PC-9 (cell line): ENCODE measurements at places on chromosomes 16 and 17. TPM values are rescaled to one million over a fixed set of nuclear protein-coding genes. Genes with fewer than 3 reads are reported as not detected.
A peak's percentile ranks its signal among the peaks of the same experiment; 100 is the strongest.

The GRB7 gene
- total RNA-seq, result 49.1 and 55.9 TPM in 2 replicates

The HBQ1 gene
- not detected in 2 replicates for total RNA-seq

The SLC13A2 gene
- not detected in 2 replicates for total RNA-seq

The SRCIN1 gene
- total RNA-seq, result 16.7 and 23.7 TPM in 2 replicates

The SECTM1 gene
- total RNA-seq, result 3.6 and 6.3 TPM in 2 replicates

The ZPBP2 gene
- not detected in 2 replicates for total RNA-seq

The FOXC2 gene
- not detected in 2 replicates for total RNA-seq

The AURKB gene
- total RNA-seq, result 159 and 167 TPM in 2 replicates

The ABCC12 gene
- not detected in 2 replicates for total RNA-seq

The EVPL gene
- total RNA-seq, result 60.8 and 77.8 TPM in 2 replicates

The CLDN7 gene
- total RNA-seq, result 390 and 442 TPM in 2 replicates

The MLYCD gene
- 4.7 and 5.5 TPM in 2 replicates for total RNA-seq

The TRPV3 gene
- 1.5 and 1.9 TPM in 2 replicates for total RNA-seq

GRCh38 chr17:50919321-50920040, 53.3 kb upstream of the TOB1 start:
- peak; percentile 95 for DNase-seq
- peak overlapping the region; percentile 63 for H3K27ac ChIP-seq
- H3K4me1 ChIP-seq, result peaks cover 93% of the 10 kb centered on the region
- no peaks in the 10 kb centered on the region for H3K27me3 ChIP-seq
- no peaks in the 10 kb centered on the region for H3K36me3 ChIP-seq
- H3K4me3 ChIP-seq, result no peak overlapping the region; the same call in 1 of the 2 replicates

GRCh38 chr17:31313982-31314781, at the start of gene EVI2B:
Gene EVI2B, minus strand, starts transcription at chr17:31314054. Its CDS starts 8,445 bp downstream, at chr17:31305609.
- H3K4me3 ChIP-seq, result no peak within 1 kb of the TSS
- peaks cover 23% of the 10 kb centered on the region for H3K4me1 ChIP-seq
- no peaks in the 10 kb centered on the region for H3K36me3 ChIP-seq
- H3K27me3 ChIP-seq, result no peaks in the 10 kb centered on the region

GRCh38 chr16:4053301-4053845, 62.9 kb downstream of the ADCY9 start:
- peaks cover 27% of the 10 kb centered on the region for H3K4me1 ChIP-seq
- peak overlapping the region; percentile 41; the same call in 1 of the 2 replicates for H3K4me3 ChIP-seq
- H3K27me3 ChIP-seq, result no peaks in the 10 kb centered on the region
- DNase-seq, result no peak
- H3K36me3 ChIP-seq, result no peaks in the 10 kb centered on the region

- no peaks in the 10 kb centered on the region for H3K4me1 ChIP-seq
- no peak for DNase-seq
- no peaks in the 10 kb centered on the region for H3K36me3 ChIP-seq
- no peak overlapping the region for H3K4me3 ChIP-seq
Observed at GRCh38 chr16:1057252-1057932, 15.2 kb upstream of the SSTR5 start.

DNA sequence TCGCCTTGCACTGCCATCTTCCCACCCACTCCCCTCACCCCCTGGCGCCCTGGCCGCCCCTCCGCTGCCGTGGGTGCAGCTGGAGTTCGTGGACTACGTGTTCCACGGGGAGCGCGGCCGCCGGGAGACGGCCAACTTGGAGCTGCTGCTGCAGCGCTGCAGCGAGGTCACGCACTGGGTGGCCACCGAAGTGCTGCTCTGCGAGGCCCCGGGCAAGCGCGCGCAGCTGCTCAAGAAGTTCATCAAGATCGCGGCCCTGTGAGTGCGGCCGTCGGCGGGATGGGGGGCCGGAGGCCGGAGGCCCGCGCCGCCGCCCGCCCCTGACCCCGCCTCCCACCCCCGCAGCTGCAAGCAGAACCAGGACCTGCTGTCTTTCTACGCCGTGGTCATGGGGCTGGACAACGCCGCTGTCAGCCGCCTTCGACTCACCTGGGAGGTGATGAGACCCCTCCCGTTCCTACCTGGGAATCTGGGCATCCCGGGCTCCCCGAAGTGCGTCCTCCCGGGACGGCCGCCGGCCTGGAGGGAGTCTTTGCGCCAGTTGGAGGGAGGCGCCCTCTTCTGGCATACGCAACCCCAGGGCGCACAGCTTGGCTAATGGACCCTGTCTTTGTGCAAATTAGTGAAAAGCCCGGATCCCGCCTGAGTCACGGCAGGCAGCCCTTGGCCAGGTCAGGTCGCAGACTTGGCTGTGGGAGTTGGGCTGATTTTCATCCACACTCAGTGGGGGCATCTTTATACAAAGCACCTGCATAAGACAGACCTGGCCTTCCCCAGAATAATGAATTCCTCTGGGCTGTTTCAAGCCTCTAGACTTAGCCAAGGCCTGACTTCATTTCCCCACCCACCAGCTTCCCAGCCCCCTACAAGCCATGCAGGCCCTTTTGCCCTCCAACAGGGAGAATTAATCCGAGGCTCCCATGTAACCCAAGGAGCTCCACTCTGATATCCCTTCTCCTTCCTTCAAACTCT, 14.3 kb downstream of the RAPGEFL1 start:
- no peaks in the 10 kb centered on the region for H3K36me3 ChIP-seq
- no peak overlapping the region for H3K4me3 ChIP-seq
- no peaks in the 10 kb centered on the region for H3K27me3 ChIP-seq
- DNase-seq, result no peak

DNA sequence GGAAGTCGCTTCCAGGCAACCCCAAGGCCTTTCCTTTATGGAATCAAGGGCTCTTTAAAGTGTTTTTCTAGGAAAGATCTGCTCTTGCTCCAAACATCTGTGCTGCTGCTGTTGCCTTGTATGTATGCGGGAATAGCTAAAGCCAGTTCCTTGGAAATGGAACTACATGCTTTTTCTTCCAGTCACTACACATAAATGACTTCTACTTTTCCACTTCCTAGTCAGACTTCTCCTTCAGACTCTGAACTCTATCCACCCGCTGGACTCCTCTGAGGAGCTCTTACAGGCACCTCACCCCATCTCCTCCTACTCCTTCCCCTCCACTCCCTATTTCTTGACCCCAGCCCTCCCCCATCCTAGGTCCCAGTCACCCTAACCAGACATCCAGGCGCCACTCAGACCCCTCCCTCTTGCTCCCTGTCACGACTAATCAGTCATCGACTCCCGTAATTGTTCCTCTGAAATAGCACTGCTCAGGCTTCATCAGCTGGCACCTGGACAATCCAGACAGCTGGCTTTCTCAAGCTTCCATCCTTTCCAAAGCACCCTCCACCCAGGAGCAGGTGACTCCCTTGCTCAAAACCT, 15.0 kb upstream of the PEMT start:
- no peaks in the 10 kb centered on the region for H3K36me3 ChIP-seq
- H3K27ac ChIP-seq, result no peak overlapping the region
- DNase-seq, result no peak
- H3K4me1 ChIP-seq, result no peaks in the 10 kb centered on the region
- H3K27me3 ChIP-seq, result no peaks in the 10 kb centered on the region

GRCh38 chr16:87849419-87850008, 19.8 kb downstream of the SLC7A5 start:
- no peak overlapping the region for H3K4me3 ChIP-seq
- H3K4me1 ChIP-seq, result peaks cover 29% of the 10 kb centered on the region
- no peak overlapping the region for H3K27ac ChIP-seq
- no peak for DNase-seq

DNA sequence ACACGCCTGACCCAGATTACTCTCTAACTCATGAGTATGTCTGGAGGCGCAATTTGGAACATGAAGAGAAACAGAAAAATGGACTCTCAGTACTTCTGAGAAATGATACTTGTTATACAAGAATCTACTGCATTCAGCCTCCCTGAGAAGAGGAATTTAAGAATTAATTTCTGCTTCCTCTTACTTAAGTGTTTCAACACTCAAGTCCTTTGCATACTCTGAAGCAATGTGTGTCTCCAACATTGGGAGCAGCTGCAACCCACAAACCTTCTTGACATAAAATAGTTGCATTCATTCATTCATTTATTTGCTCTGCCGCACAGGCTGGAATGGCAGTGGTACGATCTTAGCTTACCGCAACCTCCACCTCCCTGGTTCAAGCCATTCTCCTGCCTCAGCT, 199.8 kb downstream of the NPIPA7 start:
- no peaks in the 10 kb centered on the region for H3K4me1 ChIP-seq
- H3K4me3 ChIP-seq, result no peak overlapping the region
- H3K36me3 ChIP-seq, result no peaks in the 10 kb centered on the region
- no peak overlapping the region for H3K27ac ChIP-seq

GRCh38 chr17:58091024-58091567, 7.9 kb downstream of the DYNLL2 start:
- H3K4me1 ChIP-seq, result no peaks in the 10 kb centered on the region
- peaks cover 48% of the 10 kb centered on the region for H3K36me3 ChIP-seq
- no peak for DNase-seq
- H3K27me3 ChIP-seq, result no peaks in the 10 kb centered on the region
- H3K27ac ChIP-seq, result no peak overlapping the region

DNA sequence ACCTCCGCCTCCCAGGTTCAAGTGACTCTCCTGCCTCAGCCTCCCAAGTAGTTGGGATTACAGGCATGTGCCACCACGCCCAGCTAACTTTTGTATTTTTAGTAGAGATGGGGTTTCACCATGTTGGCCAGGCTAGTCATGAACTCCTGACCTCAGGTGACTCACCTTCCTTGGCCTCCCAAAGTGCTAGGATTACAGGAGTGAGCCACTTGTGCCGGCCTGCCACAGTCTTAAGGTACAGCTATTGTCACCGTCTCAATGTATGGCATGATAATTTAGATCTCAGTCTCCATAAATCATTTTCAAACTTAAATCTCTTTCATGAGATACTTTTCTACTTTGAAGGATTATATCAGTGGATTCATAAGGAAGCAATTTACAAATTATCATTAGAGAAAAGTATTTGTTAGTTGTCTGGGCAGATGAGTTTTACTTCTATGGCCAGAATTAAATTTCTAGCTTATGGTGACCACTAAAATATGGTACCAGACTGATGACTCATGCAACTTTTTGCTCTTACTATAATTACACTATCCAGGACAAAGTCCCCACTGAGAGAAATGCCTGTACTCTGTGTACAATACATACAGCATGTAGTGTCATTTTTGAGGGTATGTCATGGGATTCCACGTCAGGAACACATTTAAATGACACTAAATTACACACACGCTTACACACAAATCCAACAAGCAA, 1230.3 kb upstream of the GOT2 start:
- H3K4me3 ChIP-seq, result no peak overlapping the region
- H3K4me1 ChIP-seq, result no peaks in the 10 kb centered on the region
- H3K27me3 ChIP-seq, result no peaks in the 10 kb centered on the region
- no peaks in the 10 kb centered on the region for H3K36me3 ChIP-seq
- no peak overlapping the region for H3K27ac ChIP-seq

DNA sequence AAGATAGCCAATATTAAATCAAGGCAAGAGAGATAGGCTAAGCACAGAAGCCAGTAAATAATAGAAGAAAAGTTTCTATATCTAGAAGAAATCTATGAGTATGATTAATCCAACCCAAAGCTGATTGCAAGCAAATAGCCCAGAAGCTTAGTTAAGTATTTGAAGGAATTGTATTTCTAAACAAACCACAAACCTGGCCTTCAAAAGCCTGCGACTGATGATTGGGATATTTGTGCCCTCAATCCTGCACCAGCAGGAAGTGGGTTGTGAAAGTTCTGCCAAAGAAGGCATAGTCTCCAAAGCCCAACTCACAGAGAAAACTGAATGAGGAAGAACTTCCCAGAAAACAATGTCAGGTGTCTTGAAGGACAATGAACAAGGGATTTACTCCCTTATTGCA, 114.5 kb upstream of the C17orf78 start:
- H3K4me3 ChIP-seq, result no peak overlapping the region
- no peaks in the 10 kb centered on the region for H3K4me1 ChIP-seq
- peaks cover 55% of the 10 kb centered on the region for H3K36me3 ChIP-seq
- no peaks in the 10 kb centered on the region for H3K27me3 ChIP-seq
- H3K27ac ChIP-seq, result no peak overlapping the region

- peaks cover 16% of the 10 kb centered on the region for H3K4me1 ChIP-seq
- H3K36me3 ChIP-seq, result no peaks in the 10 kb centered on the region
- no peak overlapping the region for H3K4me3 ChIP-seq
- no peaks in the 10 kb centered on the region for H3K27me3 ChIP-seq
- H3K27ac ChIP-seq, result no peak overlapping the region
- DNase-seq, result no peak
Observed at GRCh38 chr17:80486692-80487091, 10.3 kb upstream of the NPTX1 start.

- H3K4me1 ChIP-seq, result no peaks in the 10 kb centered on the region
- H3K27ac ChIP-seq, result no peak overlapping the region
- no peak for DNase-seq
- H3K36me3 ChIP-seq, result no peaks in the 10 kb centered on the region
- H3K4me3 ChIP-seq, result no peak overlapping the region
Observed at GRCh38 chr17:74163271-74163821, 40.1 kb upstream of the RPL38 start.

DNA sequence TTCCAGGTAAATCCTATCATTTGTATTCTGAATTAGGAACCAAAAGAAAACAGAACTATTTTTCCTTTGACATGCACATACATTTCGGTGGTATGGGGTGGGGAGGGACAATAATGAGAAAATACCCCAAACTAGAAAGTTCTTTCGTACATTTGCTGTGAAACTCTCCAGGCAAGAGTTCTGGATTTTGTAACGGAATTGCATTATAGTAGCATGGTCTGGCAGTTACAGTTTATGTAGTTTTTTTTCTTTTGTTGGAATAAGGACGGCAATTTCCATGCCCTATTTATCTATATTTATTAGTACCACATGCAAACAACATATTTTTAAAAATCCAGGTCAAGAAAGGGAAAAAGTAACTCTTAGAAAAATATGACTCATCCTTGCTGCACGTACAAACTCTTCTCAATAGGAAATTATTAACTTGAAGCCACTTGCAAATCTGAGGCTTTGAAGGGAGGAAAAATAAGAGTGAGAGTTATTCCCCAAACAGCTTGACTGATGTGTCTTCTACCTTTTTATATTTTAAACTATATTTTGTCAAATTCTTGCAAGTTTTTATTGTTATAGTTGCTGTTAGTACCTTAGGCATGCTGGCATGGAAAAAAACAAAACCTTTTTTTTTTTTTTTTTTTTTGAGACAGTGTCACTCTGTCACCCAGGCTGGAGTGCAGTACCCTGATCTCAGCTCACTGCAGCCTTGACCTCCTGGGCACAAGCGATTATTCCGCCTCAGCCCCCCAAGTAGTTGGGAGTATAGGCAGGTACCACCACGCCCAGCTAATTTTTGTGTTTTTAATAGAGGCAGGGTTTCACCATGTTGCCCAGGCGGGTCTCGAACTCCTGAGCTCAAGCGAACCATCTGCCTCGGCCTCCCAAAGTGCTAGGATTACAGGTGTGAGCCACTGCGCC, 69.3 kb downstream of the WWP2 start:
- no peaks in the 10 kb centered on the region for H3K27me3 ChIP-seq
- no peak for DNase-seq
- H3K4me1 ChIP-seq, result peaks cover 13% of the 10 kb centered on the region
- H3K27ac ChIP-seq, result no peak overlapping the region; the same call in 1 of the 2 replicates
- H3K4me3 ChIP-seq, result no peak overlapping the region

DNA sequence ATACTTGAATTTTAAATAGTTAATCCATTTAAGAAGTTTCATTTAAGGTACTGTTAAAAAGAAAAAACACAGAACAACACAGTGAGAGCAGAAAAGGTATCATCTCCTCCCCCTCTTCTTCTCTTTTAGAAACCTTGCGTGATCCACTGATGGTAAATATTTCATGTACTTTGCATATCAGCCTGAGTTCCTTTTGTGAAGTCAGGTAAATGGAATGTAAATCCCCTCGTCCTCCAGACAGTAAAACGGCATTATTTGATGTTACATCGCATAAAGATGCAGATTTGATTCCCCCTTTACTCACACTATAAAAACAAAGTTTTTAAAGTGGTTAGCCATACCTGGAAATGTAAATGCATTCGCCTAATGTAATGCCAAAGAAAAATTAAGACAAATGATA, 234.4 kb downstream of the WWOX start:
- H3K27me3 ChIP-seq, result no peaks in the 10 kb centered on the region
- no peak overlapping the region for H3K4me3 ChIP-seq
- H3K4me1 ChIP-seq, result no peaks in the 10 kb centered on the region
- no peaks in the 10 kb centered on the region for H3K36me3 ChIP-seq
- no peak overlapping the region for H3K27ac ChIP-seq
